HCT116 (cell line): ENCODE measurements at places on chromosomes 13 and 19.

DNA sequence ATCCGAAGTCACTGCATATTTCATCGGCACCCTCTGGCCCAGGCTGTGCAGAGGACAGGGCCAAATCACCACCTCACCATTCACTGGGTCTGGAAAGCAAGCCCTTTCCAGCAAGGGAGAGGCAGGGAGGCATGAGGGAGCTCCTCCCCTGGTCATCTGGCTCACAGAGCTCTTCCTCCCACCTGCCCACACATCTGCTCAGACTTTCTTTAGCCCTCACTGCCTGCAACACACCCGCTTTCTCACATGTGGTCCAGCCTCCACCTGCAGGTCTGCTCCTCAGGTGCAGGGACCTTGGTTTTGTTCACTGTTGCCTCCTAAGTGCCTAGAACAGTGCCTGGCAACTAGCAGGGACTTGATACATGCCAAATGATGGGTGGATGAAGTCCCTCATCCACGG lies 21.0 kb upstream of the SLC35E1 start:
- DNase-seq, result no peak

GRCh38 chr19:29201855-29202254 lies 11.1 kb downstream of the UQCRFS1 start:
- DNase-seq, result no peak

- no peak for DNase-seq
Measured at GRCh38 chr19:18672044-18672451, 11.4 kb upstream of the CRTC1 start.

DNA sequence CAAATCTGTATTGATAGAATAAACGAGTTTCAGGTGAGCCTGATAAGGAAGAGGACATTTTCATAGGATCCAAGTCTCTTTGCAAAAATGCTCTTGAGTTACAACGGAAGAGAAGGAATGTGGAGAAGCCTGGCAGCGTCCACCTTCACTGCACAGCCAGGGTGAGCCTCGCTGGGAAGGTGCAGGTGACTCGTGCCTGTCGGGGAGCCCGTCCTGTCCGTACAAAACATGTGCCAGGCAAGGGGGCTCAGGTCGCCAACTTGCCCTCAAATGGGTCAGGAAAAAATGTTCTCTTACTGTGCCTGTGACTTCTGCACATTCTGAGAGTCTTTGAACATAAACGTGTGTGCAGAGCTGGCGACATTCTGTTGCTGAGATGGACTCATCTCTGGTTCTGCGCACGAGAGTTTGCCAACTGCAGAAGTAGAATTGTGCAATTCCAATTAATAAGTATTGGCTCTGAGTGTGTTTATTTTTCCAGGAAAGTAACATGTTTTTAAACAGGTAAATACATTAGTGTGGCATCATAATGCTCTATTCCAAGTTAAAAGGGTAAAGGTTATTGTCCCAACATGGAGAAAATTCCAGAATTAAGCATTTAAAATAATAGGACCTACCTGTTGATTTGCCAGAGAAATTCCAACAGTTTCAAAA lies 28.6 kb downstream of the NAXD start:
- DNase-seq, result no peak

DNA sequence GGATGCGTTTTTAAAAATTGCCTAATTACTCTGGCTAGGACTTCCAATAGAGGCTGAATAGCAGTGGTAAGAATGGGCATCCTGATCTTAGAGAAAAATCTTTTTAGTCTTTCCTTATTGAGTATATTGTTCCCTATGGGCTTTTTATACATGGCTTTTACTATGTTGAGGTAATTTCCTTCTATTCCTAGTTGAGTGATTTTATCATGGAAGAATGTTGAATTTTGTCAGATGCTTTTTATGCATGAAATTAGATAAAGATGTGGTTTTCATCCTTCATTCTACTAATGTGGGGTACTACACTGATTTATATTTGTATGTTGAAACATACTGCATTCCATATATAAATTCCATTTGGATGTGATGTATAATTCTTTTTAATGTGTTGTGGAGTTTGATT lies 2673.8 kb downstream of the PCDH9 start:
- no peak for DNase-seq

DNA sequence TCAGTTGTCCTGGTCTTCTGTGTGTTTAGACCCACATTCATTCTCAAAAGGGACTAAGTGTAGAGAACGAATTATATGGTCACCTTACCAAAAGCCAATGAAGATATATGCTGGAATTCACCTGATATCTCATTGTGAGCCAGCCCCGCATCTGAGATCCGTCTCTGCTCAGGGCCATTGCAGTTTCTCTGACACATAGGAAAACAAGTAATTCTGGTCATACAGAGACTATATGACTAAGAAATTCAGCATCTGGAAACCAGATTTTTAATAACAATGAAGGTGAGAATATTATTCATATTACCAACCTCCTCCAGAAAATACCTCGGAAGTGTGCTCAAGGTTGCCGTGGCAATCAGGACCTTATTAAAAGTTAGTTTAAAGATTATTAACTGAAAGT lies 278.6 kb upstream of the EDNRB start:
- DNase-seq, result no peak

DNA sequence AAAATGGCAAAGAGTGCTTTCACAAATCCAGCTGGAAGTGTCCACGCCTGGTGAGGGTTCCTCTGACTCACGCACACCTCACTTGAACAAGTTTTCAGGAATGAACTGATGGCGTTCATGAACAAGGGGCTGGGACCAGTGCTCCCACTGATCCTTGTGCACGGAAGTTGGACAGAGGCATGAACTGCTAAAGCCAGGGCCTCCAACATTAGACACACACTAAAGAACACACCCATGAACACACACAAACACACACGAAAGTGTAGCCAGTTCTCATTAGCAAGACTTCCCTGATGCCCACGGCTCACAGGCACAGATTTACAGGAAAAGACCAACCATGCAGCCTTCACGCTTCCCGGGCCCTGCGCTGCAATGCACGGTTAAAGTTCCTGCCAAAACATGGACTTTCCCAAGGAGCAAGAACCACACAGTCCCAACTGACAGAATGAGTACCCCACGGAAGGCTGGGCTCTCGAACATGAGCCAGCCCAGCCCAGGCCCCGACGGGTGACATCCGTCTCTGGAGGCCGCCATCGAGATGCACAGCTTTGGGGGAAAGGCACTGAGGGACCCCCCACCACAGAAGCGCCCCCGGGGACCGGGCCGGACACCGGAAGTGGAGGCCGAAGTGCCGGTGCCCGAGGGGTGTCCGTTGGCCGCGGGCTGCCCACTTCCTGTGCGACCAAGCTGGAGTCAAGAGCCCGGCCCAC lies 808 bp downstream of the DNMT1 start:
- no peak for DNase-seq

- no peak for DNase-seq
Measured at GRCh38 chr13:27556109-27556508, 64.2 kb downstream of the LNX2 start.

GRCh38 chr19:58460039-58460438 lies 6.8 kb upstream of the ZNF324 start:
- DNase-seq, result no peak

GRCh38 chr13:113050734-113051431 lies 54.7 kb upstream of the F7 start:
- DNase-seq, result no peak

- no peak for DNase-seq
Measured at GRCh38 chr19:16034958-16035560, 41.2 kb upstream of the TPM4 start.

DNA sequence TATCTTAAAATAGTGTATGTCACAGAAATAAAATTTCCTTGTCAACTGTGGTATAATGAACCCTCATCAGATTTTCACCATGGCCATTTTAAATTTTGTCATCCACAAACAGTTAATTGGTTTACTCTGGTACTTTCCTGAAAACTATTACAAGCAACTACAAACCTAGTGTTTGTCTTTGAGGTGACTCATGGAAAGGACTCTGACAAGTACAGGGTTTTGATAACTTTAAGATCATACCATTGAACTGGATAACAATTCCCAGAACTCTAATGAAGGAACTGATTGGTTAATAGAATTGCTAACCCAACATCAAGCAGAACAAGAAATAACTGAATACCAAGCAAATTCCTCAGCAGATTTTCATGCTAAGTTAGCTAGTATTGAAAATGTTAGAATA lies 237.7 kb upstream of the IPO5 start:
- DNase-seq, result no peak

DNA sequence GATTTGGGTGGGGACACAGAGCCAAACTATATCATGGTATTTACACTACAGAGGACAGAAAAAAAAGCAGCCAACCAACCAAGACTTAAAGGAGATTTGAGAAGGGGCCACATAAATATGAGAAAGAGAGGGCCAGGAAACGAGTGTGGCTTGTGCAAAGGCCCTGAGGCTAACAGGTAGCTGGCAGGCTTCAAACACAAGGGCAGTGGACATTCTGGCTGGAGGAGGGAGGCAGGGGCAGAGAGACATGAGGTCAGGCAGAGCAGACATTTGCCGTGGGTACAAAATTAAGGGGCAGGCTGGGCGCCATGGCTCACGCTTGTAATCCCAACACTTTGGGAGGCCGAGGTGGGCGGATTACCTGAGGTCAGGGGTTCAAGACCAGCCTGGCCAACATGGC lies 278.7 kb downstream of the FOXO1 start:
- no peak for DNase-seq

- DNase-seq, result no peak
Measured at GRCh38 chr13:75651013-75651412, 14.9 kb downstream of the LMO7 start.

- no peak for DNase-seq
Measured at GRCh38 chr19:23285948-23286347, 35.8 kb upstream of the ZNF724 start.

GRCh38 chr13:110853235-110853721 lies 61.6 kb downstream of the ANKRD10 start:
- no peak for DNase-seq

- no peak for DNase-seq
Measured at GRCh38 chr13:110274687-110275086, 32.3 kb downstream of the COL4A1 start.

GRCh38 chr19:30132343-30133075 lies 190.5 kb downstream of the URI1 start:
- DNase-seq, result no peak

DNA sequence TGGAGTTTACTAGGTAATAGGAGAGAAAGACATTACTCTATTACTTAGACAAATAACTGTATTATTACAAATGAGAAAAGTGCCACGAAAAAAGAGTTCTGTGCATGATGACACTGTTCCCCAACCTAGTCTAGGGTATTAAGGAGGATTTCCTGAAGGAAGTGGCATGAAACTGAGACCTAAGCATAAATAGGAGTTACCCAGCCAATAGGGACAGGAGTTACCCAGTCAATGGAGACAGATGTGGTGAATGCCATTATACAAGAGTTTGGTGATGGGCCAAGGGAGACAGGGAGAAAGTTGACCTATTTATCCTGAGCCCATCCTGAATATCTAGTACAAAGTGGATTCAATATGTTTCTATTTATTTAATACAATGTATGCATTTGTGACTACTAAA lies 65.4 kb downstream of the KL start:
- no peak for DNase-seq

DNA sequence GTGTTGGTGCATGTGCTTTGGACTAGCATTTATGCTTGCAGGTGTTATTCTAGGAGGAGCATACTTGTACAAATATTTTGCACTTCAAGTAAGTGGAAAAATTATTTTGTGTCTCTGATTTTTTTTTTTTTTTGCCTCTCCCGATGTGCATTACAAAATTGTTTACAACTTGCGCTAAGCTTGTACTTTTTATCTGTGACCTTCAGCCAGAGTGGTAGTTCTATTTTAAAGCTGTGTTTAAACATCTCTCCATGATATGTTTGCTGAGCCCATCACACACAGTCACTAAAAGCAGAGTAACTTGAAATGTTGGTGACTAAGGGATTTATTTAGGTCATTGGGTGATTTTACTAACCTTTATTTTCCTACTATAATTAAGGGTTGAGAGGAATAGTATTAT lies 20.8 kb downstream of the ITM2B start:
- DNase-seq, result no peak
